ENCODE measurements at places on chromosomes 1 and 21.

DNA sequence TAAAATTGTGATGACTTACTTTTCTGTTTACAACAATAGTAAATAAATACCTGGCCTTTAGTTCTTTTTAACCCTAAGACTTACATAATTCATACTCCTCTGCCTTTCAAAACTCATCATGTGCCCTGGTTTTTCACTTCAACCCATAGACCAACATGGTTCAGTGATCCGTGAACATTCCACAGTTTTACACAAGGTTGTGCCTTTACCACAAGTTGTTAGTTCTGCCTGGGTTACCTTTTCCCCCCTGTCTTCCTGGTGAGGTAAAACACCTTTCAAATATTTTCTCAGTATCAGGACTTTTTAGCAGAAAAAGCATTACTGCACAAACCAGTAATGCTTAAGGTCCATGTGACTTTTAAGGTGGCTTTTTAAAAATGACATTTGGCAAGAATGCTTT lies 1466.4 kb downstream of the PLA2G4A start:
- DNase-seq = no peak

DNA sequence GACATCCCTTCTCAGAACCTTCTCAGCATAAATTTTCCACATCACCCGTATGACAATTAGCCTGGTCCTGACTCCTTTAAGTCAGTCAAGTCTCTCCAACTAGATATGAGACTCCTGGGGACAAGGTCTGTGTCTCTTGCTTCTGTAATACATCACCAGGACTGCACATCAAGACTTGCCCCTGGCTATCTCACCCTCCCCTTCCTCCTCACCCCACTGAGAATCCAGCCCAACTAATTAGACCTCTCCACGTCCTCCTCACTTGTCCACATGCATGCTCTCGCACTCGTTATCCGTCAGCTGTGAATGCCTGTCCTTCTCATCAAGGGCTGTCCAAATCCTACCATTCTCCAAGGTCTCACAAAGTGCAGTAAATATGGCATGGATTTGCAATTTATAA lies 542.8 kb downstream of the PTPRU start:
- DNase-seq = no peak

- DNase-seq = no peak
These were observed 80.1 kb downstream of the CAPZB start for GRCh38 chr1:19405195-19405760.

GRCh38 chr1:44114098-44114497 lies 4.5 kb upstream of the KLF17 start:
- no peak for DNase-seq

DNA sequence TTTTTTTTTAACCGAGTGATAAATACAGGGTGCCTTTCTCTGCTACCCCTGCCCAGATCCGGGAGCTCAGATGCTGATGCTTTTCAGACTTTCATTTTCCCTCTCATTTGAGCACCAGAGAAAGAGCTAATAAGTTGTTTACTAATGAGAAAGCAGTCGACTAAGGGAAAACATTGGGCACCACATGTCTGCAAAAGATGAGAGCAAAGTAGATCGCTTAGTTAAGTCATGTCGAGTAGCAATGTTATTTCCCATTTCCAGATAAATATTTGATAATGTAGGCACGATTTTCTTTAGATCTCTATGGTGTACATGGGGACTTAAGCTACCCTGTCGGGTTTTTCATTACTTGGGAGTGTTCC lies 1.2 kb downstream of the PKN2 start:
- no peak for DNase-seq

DNA sequence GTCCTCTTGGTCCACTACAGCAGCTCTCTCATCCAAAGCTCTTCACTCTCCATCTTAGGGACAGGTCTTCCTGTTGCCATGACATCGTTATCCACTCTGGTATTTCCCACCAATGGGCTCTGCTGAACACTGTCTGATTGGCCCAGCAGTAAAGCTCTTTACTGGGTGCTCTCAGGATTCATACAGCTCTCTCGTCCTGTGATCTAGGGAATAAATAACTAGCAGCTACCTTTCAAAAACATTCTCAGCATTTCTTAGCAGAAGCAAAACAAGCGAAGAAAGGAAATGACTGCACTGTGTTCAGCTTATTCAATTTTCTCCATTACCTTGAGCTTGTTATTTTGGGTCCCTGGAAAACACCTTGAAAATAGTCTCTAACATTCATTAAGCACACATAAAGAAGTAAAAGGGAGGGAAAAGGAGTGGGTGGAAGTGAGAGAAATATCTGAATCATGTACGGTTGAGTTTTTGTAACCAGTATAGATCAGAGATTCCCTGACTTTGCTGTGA lies 163.4 kb upstream of the SGIP1 start:
- DNase-seq = no peak

DNA sequence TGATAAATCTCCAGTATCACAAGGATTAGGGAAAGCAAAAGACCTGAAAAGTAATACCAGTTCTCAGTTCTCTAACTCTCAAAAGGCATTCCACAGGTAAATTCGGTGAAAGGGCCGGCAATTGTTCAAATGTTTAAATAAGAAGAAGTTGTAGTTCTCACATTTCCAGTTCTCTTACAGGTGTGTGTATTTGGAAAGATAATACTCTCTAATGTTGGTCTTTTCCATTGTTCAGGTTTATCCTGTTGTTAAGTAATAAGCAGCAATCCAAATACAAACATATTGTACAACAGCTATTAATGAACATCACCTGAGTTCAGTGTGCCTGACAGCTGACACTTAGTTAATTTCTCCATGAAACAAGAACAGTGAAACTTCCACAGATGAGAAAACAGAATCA lies 13.2 kb upstream of the PRKAB2 start:
- no peak for DNase-seq

Measured in stimulated activated CD8-positive, alpha-beta memory T cell treated with anti-CD3 and anti-CD28 coated beads, Interleukin-7, amount 100 ng/mL, for 1 hour (primary cell).